ENCODE measurements at places on chromosomes 2 and 18.
A peak's percentile ranks its signal among the peaks of the same experiment; 100 is the strongest.

- no peak for DNase-seq
Observed at GRCh38 chr2:175054340-175054739, 49.2 kb upstream of the CHN1 start.

DNA sequence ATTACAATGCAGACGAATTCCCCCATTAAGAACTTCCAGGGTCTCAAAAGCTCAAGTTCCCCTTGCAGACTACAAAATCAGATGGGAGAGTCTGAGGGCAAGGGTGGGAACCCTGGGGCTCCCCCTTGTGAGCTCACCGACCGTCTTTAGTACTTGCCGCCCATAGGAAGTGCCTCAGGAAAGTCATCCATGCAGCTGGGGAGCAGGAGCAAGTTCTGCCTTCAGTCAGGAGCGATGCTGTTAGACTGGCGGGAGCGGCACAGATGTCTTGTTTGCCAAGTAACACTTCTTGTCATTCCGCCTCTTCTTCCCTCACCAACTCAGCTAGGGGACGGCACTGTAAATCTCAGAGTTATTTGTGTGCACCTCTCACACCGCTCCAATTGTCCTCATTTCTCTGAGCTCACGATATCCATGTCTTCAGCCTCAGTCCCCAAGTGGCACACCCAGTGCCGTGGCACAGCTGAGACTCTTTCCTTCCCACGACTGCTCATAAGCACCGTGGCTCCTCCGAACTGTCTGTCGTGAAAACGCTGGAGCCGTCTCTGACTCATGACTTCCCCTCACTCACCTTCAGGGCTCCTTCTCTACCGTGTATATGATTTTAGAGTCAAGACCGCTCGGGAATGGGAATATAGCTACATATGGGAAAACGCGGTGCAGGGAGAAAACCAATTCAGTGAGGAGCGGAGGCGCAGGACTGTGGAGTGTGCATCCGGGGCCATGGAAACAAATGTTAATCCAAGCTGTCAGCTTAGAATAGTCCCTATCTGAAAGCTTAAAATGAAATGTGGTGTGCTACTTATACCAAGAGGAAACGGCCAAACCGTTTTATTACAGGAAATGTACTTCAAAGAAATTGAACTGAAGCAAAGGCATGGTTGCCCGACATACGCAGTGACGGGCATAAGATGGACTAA, 34.0 kb downstream of the UXS1 start:
- DNase-seq: peak; percentile 44

- DNase-seq: no peak
Observed at GRCh38 chr2:144517866-144518747, 1.8 kb downstream of the ZEB2 start.

GRCh38 chr18:77090546-77091174, 41.9 kb downstream of the MBP start:
- no peak for DNase-seq

DNA sequence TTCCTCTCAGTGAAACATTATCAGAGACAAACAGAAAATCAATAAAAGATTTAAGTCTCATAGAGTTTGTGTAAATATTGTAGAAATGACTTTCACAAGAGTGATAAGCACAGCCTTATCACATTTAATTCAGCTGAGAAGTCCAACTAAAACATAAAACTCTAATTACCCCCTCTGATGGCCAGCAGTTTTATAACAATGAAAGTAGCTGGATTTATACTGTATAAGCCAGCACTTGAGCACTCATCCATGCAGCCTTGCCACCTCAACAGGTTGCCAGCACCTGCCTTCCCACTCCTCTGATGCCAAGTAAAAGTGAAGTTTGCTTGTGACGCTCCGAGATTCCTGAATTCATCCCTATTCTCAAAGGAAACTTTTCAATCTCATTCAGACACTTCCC, 103.0 kb upstream of the STK39 start:
- no peak for DNase-seq

DNA sequence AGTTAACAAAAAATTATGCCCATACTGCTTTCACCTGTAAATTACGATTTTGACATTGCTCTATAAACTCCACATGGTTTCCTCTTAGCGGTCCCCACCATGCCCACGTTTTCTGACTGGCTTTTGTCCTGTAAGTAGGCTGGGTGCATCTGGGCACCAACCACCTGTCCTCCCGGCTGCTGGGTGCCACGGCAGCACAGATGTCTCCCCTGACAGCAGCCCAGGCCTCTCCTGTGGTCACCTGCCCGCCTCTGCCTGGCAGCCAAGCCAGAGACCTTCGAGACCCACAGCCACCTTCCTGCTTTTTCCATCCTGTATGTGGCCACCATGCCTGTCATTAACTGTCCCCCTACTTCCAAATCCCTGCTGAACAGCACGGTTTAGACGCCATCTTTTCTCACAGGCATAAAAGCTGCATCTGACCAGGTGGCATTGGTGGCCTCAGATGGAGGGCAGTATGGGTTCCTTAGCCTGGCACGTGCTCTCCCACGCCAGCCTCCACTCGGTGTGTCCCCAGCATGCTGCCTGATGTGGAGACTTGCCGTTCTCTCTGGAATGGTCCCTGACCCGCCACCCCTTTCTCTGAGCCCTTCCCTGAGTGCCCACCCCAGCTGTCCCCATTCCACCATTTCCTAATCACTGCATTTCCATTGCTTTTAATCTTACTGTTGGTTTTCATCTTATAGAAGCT, 18.9 kb downstream of the SNORC start:
- no peak for DNase-seq

GRCh38 chr2:226601881-226602662, 197.5 kb downstream of the IRS1 start:
- no peak for DNase-seq

DNA sequence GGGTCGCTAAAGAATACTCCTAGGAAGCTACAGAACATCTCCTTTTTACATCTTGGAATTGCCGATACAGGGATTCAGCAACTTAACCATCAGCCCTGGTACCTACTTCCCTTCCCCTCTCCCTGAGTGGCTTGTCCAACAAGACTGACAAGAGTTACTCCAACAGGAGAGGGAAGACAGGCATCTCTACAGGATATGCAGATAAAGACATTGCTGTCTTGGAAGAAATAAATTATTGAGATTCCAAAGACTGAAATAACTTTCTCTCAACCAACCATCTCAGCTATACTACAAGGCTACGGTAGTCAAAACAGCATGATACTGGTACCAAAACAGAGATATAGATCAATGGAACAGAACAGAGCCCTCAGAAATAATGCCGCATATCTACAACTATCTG, 87.2 kb downstream of the TRABD2A start:
- no peak for DNase-seq

GRCh38 chr2:210544831-210545230, 11.6 kb upstream of the CPS1 start:
- DNase-seq: no peak

DNA sequence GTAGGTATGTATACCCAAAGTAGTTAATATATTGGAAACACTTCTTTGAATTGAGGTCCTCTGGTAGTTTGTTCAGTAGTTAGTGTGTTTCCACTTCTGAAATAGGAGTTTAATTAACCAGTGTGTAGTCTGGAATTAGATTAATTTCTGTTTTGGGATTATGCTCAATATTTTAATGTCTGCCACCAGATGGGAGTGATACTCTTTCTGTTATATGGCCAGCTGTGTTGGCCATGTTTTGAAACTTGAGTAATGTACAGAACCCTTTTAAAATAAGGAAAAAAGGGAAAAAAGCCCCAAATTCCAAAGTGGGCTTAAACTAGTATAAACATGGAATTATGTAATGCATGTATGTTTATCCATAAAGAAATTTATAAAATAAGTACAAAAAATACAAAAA, 147.7 kb downstream of the CTNNA2 start:
- DNase-seq: no peak

- no peak for DNase-seq
Observed at GRCh38 chr2:165214093-165214492, 10.2 kb upstream of the SCN3A start.

GRCh38 chr18:35407871-35408481, 30.8 kb upstream of the ZNF396 start:
- DNase-seq: no peak

GRCh38 chr18:62572456-62572855, 49.6 kb downstream of the ZCCHC2 start:
- no peak for DNase-seq

DNA sequence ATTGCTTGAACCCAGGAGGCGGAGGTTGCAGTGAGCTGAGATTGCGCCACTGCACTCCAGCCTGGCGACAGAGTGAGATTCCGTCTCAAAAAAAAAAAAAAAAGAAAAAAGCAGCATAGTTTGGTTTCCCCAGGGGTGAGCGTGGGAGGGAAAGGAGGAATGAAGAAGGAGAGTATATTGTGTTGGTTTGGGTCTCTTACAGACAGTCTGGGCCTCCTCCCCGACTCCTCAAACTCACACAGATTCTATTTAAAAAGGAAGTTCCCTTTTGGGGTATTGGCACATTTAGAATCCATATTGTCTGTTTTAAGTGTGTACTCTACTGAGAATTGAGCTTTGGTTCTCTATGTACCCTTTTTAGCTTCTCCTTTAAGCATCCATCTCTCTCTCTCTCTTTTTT, 27.4 kb upstream of the SLC20A1 start:
- DNase-seq: no peak

DNA sequence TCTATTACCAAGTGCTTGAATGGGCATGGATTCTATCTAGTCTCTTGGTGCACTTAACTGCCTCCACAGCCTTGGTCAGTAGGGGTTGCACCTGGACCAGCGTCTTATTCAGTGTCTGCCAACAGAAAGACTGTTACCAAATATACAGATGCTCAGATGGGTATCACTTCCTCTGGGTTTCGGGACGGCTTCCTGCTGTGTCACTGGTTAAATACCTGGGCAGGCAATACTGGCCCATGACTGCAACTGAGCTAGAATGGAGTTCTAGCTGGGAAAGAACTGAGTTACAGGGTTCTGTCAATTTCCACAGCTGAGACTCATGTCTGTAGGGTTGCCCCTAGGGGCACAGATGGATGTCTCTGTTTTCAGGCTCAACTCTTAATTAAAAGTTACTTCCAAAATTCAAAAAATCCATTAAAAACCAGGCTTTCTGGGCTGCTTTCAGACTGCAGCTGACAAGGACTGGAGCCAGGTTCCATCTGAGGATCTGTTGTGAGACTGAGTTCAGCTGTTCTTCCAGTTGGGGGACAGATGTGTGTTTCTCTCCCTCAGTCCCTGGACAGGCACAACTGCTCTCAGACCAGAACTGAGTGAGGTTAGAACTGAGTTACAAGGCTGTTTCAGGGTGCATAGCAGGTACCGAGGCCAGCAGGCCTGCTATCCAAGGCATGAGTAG, 789.6 kb upstream of the SLC8A1 start:
- no peak for DNase-seq
